ENCODE measurements at places on chromosomes 3 and 15.

DNA sequence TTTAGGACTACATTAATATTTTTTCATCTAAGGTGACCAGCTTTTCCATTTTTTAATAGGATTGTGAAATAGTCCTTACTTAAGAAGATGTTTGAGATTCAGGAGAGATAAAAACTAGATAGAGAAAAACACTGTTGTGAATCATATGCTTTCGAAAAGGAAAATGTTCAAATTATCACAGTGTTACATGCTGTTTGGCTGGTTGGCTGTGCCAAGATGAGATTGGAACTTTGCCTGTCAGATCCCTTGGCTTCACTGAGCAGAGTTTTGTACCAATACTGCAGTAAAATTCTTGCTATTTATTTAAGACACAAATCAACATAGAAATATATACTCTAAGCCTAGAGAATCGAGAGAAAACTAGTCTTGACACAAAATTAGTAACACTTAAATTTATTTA lies 117.2 kb downstream of the OXSM start:
- no peak for DNase-seq

- peak; percentile 21 for DNase-seq
Observed at GRCh38 chr3:12644331-12644937, 19.5 kb downstream of the RAF1 start.

DNA sequence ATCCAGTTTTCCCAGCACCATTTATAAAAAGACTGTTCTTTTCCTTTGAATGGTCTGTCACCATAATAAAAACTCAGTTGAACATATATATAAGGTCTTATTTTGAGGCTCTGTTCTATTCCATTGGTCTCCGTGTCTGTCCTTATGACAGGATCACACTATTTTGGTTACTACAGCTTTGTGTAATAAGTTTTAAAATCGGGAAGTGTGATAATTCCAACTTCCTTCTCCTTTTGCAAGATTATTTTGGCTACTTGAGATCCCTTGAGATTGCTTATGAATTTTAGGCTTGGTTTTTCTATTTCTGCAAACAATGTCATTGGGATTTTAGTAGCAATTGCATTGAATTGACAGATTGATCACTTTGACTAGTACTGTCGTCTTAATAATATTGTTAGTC lies 35.7 kb downstream of the SACM1L start:
- no peak for DNase-seq

DNA sequence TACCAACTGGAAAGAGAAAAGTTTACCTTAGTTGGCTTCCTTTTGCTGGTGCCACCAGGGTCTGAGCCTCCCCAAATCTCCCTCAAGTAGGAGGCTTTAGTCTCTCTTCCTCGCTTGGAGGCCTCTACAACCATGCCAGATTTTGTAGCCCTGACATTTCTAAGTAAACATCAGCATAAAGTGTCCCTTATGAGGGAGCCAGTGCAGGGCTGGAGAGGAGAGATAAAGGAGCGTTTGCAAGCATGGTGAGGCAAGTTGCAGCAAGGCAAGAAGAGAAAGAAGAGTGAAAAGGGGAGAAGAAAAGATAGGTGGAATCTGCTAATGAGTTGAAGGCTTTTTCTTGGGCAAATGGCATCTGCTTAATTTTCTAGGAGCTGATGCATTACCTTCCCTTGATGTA lies 82.7 kb upstream of the FNDC3B start:
- DNase-seq = no peak

- no peak for DNase-seq
Observed at GRCh38 chr3:6526861-6527260, 334.1 kb upstream of the GRM7 start.

- DNase-seq = no peak
Observed at GRCh38 chr3:22122567-22122966, 371.6 kb upstream of the ZNF385D start.

GRCh38 chr3:159764490-159765029 lies 224.1 kb upstream of the IL12A start:
- DNase-seq = no peak

GRCh38 chr3:134039161-134039862 lies 9.6 kb upstream of the SLCO2A1 start:
- DNase-seq = no peak

DNA sequence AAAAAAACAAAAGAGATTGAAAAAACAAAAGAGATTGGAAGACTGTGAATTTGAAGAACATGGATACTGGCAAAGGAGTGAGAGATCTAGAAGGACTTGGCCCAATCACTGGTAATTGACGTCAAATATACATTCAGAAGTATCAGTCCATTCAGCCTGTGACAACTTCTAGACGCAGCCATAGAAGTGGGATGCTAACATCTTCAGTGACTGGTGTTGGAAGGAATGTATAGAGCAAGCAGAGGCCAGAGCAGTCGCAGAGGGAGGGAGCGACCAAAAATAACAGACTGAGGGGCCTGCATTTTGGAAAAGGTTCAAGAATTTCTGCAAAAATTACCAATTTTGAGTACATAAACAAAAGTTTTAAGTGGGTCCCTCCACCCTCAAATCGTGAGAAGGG lies 473.3 kb downstream of the CADM2 start:
- DNase-seq = no peak

- no peak for DNase-seq
Observed at GRCh38 chr15:96333131-96334016, 2.9 kb downstream of the NR2F2 start.

DNA sequence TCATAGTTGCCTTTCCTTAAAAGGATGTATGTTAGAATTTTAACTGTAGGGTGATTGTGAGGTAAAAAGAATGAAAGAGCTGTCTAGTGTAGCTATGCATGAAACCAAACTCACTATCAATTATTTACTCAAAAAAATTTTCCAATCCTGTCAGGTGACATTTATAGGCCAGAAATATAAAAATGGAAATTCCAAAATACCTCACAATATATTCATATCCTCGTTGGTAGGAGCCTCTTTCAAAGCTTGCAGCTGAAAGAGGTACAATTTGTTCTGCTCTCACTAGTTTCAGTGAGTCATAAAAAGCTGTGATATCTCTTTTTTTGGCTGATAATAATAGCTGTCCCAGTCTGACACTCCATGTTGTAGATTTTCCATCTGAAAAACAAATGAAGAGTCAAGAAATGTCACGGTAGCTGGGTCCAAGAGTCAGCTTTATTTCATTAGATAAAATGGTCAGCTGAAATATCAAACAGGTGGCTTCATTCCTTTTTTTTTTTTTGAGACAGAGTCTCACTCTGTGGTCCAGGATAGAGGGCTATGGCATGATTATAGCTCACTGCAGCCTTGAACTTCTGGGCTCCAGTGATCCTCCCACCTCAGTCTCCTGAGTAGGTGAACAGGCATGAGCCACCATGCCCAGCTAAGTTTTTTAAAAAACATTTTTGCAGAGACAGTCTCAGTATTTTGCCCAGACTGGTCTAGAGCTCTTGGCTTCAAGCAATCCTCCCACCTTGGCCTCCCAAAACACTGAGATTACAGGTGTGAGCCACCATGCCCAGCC lies 50.8 kb upstream of the XRN1 start:
- no peak for DNase-seq

DNA sequence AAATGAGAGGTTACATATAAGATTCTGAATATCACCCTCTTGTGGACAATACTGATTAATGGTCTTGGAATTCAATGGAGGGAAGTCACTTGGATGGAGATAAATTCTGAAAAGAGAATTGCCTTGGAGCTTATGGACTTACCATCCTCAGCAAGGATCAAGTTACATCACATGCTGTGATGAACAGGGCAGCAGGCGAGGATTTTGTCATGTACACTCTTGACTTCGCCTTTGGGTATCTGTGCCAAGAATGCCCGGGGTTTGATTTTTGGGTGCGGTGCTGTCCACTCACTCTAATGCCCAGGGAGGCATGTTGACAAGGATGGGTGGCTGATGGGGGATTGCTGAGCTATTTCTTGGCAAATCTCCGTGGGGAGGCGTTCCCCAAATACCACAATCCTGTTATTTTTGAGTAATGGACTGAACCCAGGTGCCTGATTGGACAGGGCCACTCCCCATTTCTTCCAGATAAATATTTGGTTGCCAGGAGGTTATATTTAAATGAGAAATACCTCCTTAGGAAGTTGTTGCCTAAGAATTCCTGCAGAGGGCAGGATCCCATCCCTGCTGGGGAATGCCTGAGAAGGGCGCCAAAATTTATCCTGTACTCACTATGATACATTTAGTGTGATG lies 96.3 kb downstream of the TPRG1 start:
- DNase-seq = no peak

GRCh38 chr3:14001136-14001535 lies 121.3 kb upstream of the WNT7A start:
- no peak for DNase-seq

DNA sequence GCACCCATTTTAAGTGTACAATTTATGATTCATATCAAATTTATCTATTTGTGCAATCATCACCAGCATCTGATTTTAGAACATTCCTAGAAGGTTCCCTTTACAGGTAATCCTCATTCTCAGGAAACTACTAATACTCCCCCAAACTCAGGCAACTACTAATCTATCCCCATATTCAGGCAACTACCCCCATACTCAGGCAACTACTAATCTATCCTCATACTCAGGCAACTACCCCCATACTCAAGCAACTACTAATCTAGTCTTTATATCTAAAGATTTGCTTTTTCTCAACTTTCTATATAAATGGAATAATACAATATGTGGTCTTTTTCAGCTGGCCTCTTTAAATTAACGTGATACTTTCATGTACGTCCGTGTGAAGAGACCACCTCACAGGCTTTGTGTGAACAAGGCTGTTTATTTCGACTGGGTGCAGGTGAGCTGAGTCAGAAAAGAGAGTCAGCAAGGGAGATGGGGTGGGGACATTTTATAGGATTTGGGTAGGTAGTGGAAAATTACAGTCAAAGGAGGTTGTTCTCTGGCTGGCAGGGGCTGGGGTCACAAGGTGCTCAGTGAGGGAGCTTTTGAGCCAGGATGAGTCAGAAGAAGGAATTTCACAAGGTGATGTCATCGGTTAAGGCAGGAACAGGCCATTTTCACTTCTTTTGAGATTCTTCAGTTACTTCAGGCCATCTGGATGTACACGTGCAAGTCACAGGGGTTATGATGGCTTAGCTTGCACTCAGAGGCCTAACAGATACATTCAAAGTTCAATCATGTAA lies 1444.5 kb upstream of the CADM2 start:
- no peak for DNase-seq

GRCh38 chr3:186570941-186571643 lies 572 bp downstream of the DNAJB11 start:
- no peak for DNase-seq

DNA sequence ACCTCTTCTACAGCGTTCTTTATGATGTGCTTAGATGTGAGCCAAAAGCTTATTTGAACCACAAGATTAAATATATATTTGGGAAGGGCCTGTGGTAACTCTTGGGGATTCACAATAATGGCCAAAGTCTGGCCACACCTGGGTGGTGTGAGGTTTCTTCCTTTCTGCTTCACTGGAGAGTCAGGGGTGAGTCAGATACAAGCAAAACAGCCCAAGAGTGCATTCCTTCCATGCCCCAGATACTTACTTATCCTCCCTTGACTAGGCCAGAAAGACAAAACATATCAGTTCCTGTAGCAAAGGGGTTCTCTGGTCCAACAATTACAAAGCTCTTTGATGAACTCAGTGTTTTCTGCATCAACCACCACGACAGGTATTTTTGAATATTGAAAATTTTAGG lies 941 bp downstream of the ZBED2 start:
- no peak for DNase-seq

Measured in Karpas-422 (cell line).